ENCODE measurements at places on chromosomes 16 and 17. TPM values are rescaled to one million over a fixed set of nuclear protein-coding genes. Genes with fewer than 3 reads are reported as not detected.

WSCD1 gene
- total RNA-seq: not detected

IRF8 gene
- 29.5 TPM for total RNA-seq

DNA sequence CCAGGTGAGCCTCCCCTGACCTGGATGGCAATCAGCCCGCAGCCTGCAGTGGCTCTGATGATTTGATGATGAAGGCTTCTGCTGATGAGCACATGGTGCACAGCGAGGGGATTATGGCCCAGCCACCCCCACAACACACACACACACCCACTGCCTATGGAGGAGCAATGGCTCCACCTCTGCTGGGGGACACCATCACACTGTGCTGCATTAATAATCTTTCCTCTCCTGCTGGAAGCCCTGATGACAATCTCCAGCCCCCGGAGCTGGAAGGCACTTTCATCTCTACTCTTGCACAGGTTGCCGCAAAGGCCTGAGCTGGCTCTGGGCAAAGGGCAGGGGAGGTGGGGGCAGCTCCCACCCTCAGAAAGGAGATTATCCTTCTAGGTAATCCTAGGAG, 79.9 kb downstream of the PLXDC1 start:
- no peaks in the 10 kb centered on the region for H3K4me1 ChIP-seq
- no peak for DNase-seq
- H3K36me3 ChIP-seq: no peaks in the 10 kb centered on the region
- H3K27me3 ChIP-seq: no peaks in the 10 kb centered on the region

- H3K27me3 ChIP-seq: no peaks in the 10 kb centered on the region
- H3K27ac ChIP-seq: peak within 1 kb of the TSS; percentile 93
- no peaks in the 10 kb centered on the region for H3K36me3 ChIP-seq
- H3K4me1 ChIP-seq: peaks cover 19% of the 10 kb centered on the region
- peak; percentile 97 for DNase-seq
- H3K4me3 ChIP-seq: peak within 1 kb of the TSS; percentile 75
Observed at GRCh38 chr17:43546319-43547188, at the start of gene ETV4. Gene ETV4, minus strand, starts transcription at chr17:43546340. Its CDS starts 723 bp downstream, at chr17:43545617.

DNA sequence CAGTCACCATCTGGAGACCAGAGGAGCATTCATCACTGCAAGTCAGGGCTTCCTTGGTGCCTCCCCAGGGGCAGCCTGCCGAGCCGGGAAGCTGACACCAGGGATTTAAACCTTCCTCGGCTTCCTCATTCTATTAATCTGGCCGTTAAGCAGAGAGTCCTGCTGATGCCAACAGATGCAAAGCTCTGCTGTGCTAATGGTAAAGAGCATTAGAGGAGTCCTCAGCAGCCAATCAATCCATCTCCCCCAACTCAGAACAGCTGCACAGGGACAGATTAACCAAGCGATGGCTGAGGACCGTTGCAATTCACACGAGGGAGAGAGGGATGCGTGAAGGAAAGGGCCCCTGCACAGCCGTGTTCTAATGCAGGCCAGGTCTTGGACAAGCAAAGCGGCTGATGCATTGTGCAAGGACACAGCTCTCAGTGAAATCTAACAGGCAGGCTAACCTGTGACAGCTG, 116.6 kb downstream of the XYLT1 start:
- no peaks in the 10 kb centered on the region for H3K4me1 ChIP-seq
- no peak for DNase-seq
- no peaks in the 10 kb centered on the region for H3K27me3 ChIP-seq
